ENCODE measurements at places on chromosomes 3 and 15.

- DNase-seq: no peak
Measured at GRCh38 chr3:151216641-151217607, 13.9 kb upstream of the GPR171 start.

DNA sequence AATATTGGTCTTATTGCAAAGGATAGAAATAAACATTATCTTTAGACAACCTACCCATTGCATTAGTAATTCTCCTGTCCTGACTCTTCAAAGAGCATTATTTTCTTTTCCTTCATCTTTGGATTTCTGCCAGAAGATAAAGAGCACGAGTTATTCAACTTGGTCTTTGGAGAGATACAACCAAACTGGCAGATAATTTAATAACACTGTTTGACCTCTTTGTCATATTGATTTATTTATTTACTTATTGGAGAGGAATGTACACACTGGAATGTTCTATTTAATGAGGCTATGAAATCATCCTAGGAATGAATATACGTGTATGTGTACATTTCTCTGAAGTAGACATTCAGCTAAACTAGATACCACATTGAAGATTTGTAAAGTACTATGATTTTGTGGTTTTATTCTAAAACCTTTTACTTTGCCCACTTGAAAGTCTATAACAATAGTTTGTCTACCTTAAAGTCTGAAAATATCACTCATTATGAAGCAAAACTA is 462.1 kb downstream of the C3orf38 start:
- no peak for DNase-seq

GRCh38 chr15:59268852-59269407 is 62.3 kb downstream of the LDHAL6B start:
- no peak for DNase-seq

- no peak for DNase-seq
Measured at GRCh38 chr3:81468391-81468790, 293.1 kb downstream of the GBE1 start.
